ENCODE measurements at places on chromosomes 2 and 18. TPM values are rescaled to one million over a fixed set of nuclear protein-coding genes. Genes with fewer than 3 reads are reported as not detected.
A peak's percentile ranks its signal among the peaks of the same experiment; 100 is the strongest.

DNA sequence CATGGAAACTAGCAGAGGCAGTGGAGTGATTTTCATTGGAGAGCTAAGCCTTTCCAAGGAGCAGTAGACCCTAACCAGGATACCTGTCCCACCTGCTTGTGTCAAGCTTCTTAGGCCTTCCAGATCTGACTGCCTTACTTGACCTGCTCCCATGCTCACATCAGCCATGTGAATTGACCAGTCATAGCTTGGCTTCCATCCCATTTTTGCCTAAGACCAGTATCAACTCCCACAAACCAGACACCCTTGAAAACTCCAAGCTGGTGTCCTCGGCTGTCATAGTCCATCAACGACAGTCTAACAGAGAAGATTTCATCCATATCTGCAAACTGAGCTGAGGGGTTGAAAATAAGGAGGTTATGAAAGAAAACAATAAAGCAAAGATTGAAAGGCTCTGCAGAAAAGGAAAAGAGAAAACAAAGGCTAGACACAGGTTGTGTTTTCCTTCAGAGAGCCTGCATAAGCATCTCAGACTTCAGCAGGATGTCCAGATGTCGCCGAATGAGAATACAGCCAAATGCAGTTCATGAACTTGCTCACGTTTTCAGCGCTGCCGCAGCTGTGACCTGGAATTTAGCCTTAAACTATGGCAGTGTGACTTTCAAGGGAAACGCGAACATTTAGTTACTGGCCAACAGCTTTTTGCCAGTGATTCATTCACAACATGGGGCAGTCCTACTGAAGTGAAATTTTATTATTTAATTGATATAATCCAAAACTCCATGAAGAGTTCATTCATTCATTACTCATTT is 868.1 kb upstream of the ID2 start:
- no peak for DNase-seq

GRCh38 chr18:56726906-56727305 is 75.7 kb downstream of the WDR7 start:
- no peak for DNase-seq

GRCh38 chr2:54308186-54308585 is 52.2 kb upstream of the TSPYL6 start:
- DNase-seq = no peak

GRCh38 chr2:95062242-95063085 is 37.0 kb downstream of the MAL start:
- DNase-seq = peak; percentile 21

GRCh38 chr2:231597014-231597611 is 4.4 kb downstream of the TEX44 start:
- DNase-seq = peak; percentile 66

- DNase-seq = no peak
Observed at GRCh38 chr2:129469389-129469788, 510.1 kb upstream of the RAB6C start.

- DNase-seq = no peak
Observed at GRCh38 chr2:96320728-96321622, 4.1 kb upstream of the ITPRIPL1 start.

DNA sequence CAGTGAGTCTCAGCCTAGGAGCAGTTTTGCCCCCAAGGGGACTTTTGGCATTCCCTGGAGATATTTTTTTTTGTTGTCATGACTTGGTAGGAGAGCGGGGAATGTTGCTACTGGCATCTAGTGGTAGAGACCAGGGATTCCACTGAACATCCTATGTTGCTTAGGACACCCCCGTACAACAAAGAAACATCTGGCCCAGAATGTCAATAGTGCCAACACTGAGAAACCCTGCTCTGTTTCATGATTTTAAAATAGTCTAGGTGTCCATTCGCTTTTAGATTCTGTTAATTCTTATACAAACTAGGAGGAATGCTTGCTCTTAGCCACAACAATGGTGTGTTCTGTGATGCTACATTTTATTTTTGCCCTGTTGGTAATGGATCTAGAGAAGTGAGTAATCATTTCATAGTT is 225.8 kb upstream of the SIX3 start:
- DNase-seq = no peak

GRCh38 chr2:224111576-224111975 is 72.5 kb upstream of the SERPINE2 start:
- DNase-seq = no peak

DNA sequence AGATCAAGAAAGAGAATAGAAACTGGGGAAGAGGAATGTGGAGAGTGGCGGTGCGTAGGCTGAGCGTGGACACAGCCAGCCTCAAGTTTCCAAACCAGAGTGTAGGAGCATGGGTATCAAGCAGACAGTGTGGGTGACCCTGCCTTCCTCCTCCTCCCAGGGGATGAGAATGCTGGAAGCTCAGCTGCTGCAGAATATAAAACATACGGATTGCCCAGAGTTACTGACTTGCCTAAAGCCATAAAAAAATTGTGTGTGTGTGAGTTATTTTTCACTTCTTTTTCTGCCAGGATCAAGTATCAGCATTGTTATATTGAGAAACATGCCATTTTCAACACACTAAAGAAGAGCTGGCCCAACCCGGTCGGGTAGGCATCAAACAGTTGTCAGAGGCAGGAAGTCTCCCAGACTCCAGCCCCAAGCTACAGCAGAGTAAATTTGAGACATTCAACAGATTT is 333.3 kb upstream of the ACVR2A start:
- DNase-seq = peak; percentile 17

GRCh38 chr2:191051825-191052778 is 38.1 kb upstream of the STAT1 start:
- DNase-seq = no peak

DNA sequence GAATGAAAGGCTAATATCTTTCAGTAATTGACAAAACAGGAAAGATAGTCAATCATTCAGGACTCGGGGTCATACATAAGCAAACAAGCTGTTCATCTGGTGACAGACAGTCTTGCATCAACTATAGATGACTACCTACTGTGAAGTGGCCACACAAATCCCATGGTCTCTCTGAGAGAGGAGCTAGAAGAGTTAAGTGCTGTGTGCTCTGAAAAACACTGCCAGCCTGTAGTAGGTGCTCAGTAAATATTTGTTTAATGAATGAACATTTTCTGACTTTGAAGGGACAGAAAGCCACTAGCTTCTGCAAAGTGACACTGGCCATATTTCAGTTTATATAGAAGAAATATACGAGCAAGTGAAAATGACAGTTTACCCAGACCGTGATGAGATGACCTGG is 184.0 kb upstream of the CHAC2 start:
- no peak for DNase-seq

DNA sequence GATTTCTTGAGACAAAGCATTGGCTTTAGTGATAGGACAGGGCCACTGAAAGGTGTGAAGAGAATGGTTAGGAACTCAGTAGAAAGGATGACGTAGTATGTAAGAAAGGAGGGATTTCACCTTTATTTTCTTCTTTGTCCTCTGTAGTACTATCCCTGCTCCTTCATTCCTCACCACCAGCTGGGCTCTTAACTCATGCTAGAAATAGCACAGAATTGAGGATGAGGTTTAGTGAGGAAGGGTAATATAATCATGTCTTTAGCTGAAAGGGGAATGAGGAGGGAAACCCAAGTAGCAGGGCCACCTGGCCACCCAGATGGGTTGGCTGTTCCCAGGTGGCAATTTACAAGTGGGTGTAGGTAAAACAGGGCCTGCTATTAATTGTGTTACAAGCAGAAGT is 15.2 kb downstream of the ACVR2A start:
- no peak for DNase-seq

DNA sequence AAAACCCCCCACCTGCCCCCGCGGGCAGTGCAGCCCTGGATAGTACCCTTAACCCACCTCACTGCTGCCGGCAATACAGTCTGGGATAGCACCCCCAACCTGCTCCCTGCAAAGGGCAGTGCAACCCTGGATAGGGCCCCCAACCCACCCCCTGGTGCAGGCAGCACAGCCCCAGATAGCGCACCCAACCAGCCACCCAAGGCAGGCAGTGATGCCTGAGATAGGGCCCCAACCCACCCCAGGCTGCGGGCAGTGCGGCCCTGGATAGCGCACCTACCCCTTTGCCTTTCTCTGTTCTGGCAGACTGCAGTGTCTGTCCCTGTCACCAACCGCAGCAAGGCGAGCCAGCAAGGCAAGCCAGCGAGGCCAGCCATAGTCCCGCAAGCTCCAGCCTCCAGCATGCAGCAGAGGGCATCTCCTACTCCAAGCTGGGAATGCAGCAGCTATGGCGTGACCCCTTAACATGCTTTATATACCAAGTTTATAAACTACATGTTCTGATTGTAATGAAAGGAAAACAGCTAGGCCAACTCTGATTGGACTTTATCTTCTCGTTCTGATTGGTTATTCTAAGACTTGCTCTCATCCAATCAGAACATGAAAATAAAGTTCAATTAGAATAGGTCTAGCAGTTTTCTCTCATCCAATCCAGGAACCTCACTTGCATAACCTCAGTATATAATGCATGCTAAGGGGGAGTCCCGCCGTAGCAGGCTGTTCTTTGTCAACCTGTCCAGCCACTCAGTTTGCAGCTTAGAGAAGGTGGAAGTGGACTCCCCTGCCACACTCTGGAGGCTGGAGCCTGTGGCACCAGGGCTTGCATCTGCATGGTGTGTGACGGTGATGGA is 34.1 kb upstream of the ANKRD62 start:
- no peak for DNase-seq

DNA sequence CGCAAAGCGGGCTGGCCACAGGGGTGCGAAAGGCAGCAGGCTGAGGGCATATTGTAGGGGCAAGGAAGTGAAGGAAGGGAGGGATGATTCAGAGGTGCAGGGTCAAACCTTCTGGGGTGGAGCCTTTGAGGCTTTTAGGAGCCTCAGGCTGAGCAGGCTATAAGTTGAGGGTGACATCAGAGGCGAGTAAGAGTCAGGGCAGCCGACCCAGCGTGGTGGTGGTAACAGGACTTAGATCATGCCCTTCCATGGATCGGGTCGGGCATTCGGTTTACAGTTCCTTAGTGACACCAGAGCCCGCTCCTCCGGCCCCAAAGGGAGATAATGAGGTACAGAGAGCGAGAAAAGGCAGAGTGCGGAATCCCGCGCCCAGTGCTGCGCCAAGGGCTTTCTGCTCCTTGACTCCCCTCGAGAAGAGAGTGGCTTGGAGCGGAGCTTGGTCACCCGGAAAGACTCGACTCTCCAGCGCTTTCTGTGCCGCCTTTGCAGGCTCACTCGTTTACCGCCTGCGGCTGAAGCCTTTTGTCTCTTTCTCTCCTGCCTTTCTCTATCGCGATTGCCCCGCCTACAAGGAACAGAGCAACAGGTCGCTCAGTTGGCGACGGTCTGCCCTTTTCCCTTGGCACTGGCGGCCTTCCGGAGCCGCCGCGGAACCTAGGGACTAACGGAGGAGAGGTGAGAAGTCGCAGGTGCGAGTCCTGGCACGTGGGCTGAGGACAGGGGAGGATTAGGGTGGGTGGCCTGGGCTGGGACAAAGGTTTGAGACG is 720 bp downstream of the LBX2 start:
- DNase-seq = no peak

GRCh38 chr2:43387092-43388062 is 161.0 kb upstream of the ZFP36L2 start:
- no peak for DNase-seq

DNA sequence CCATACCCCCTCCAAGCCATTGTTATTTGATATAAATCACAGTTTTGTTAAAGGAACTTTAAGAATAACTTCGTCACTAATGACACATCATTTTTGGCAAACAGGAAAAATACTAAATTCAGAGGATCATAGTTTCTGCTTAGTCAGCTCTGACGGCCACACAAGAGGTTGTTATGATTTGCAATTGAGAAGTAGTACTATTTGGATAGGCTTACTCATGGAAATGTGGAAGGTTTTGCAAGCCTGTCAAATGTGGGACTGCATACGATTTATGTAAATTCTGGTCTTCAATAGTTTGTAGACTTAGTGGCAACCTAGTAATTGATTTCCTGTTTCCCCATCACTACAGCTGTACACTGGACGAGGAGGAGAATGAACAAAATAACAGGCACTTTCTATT is 108.1 kb downstream of the ARHGEF33 start:
- DNase-seq = peak; percentile 28

- no peak for DNase-seq
Observed at GRCh38 chr18:9941103-9941502, 27.3 kb downstream of the VAPA start.

GRCh38 chr18:317618-318017 is 49.8 kb upstream of the THOC1 start:
- no peak for DNase-seq

GRCh38 chr2:240293557-240294461 is 141.7 kb upstream of the GPC1 start:
- DNase-seq = no peak

DNA sequence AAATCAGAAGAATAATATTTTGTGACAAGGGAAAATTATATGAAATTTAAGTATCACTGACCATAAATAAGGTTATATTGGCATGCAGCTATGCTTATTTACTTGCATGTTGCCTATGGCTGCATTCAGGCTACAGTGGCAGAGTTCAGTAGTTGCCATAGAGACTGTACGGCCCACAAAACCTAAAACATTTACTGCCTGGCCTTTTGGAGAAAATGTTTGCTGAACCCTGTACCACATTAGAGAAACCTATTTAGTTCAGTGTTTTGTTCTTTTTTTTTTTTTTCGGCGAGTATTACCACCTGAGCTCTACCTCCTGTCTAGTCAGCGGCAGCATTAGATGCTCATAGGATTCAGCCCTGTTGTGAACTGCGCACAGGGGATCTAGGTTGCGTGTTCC is 163.7 kb downstream of the MCFD2 start:
- no peak for DNase-seq

The NPPC gene
- not detected for total RNA-seq

The CD302 gene
- 24.8 TPM for total RNA-seq

The DTNA gene
- 8.0 TPM for total RNA-seq

The TANK gene
- 87.0 TPM for total RNA-seq

The FAM98A gene
- 21.2 TPM for total RNA-seq

The NTSR2 gene
- total RNA-seq = not detected

The ACTR1B gene
- total RNA-seq = 77.4 TPM
